ENCODE measurements at places on chromosomes 3 and 15. TPM values are rescaled to one million over a fixed set of nuclear protein-coding genes. Genes with fewer than 3 reads are reported as not detected.

Gene CFAP91
- total RNA-seq: 0.50 TPM

Gene NANOGP8
- not detected for total RNA-seq

Gene GABPB1
- 32.6 TPM for total RNA-seq

Gene SYNPR
- not detected for total RNA-seq

Gene CKMT1A
- total RNA-seq: not detected

Gene SI
- total RNA-seq: not detected

Gene RGMA
- 5.7 TPM for total RNA-seq

Gene NSUN3
- 8.2 TPM for total RNA-seq

Gene CCDC39
- not detected for total RNA-seq

All from bronchus fibroblast of lung (primary cell).